GM23338 (cell line): ENCODE measurements at places on chromosomes 5 and 9. TPM values are rescaled to one million over a fixed set of nuclear protein-coding genes. Genes with fewer than 3 reads are reported as not detected.

HRH2 gene
- 5.9 and 6.8 TPM in 2 replicates for total RNA-seq

SMIM32 gene
- 0.19 and 0.56 TPM in 2 replicates for total RNA-seq

DNA sequence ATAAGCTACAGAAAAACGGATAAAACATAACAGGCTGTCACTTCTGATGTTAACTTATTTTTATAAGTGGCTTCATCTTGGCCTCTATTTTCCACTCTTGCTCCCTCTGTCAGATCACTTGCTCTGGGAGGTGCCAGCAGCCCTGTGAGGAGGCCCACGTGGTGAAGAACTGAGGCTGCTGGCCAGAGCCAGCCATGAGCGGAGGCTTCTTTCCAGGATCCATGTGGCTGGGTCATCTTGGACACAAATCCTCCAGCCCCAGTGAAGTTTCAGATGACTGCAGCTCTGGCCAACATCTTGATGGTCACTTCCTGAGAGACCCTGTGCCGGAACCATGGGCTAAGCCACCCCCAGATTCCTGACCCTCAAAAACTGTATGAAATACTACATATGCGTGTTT, 7.5 kb upstream of the CMBL start:
- DNase-seq = no peak

- no peak for DNase-seq
These were observed 81.5 kb upstream of the ARAP3 start for GRCh38 chr5:141763541-141763940.

DNA sequence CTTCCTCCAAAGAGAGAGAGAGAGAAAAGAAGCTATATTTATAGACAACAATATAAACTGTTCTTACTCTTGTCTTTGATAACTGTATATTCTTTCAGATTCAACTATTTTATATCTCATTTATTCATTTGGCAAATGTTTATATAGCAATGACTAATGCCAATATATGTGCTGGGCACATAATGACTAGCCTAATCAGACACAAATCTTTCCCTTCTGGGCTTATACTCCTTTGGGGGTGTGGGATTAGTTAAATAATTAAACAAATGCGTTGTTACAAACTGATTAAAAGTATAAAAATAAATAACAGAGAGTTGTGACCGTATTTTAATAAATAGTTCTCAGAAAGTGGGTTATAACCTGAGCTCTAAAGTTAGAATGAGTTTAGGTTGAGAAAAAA, 4.0 kb downstream of the SPINK14 start:
- no peak for DNase-seq

DNA sequence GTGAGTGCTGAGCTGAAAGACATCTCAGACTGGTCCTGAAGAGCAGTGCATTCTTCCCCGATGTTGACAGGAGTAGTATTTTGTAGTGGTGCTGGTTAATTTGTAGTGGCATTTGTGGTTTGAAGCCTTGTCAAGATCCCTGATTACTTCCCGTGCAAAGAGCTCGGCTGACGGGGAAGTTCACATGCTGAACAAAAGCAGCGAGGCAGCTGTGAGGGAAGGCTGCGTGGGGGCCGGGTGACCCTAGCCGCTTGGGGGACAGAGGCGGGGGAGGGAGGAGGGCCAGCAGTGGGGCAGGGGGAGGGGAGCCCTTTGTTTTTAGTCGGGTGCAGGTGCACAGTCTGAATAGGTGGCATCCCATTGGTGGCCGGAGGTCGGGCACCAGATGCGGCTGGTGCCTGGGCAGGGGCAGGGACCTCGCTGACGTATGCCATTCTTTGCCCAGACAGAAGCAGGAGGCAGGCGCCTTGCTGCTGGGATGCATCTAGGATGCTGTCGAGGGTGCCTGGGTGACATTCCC, 64.7 kb downstream of the CRB2 start:
- DNase-seq = no peak

PCDHB16 gene
- total RNA-seq = 2.2 and 2.4 TPM in 2 replicates

DNA sequence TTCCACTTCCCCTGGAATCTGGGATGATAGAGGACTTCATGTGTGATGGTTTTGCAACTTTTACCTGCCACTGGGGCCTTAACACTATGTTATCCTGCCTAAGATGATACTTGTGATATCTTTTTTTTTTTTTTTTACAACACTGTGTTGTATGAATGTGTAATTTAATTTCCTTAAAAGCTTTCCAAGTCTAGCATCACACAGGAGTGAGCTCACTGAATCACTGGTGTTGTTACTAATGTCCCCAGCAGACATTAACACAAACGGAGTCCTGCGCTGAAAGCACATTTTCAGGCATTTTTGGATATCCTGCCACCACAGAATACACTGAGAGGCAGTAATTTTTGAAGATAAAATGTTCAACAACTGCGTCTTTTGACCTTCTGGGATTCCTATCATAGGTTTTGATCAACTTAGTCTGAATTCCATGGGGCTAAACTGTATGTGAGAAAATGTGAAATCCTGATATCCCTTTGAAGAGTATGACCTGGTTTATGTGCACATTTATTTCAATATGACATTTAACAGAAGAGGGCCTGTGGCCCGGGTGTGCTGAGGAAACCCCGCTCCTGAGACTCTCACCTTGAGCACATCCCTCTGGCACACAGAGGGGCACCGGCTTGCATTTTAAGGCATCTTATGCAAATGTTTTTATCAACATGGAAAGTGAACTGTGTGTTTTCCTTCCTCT, 118.0 kb downstream of the FSTL4 start:
- no peak for DNase-seq
